Islet precursor cell (in vitro differentiated cells): ENCODE measurements at places on chromosomes 2 and 18.

GRCh38 chr2:239279508-239280295 is 121.1 kb downstream of the HDAC4 start:
- no peak for DNase-seq

DNA sequence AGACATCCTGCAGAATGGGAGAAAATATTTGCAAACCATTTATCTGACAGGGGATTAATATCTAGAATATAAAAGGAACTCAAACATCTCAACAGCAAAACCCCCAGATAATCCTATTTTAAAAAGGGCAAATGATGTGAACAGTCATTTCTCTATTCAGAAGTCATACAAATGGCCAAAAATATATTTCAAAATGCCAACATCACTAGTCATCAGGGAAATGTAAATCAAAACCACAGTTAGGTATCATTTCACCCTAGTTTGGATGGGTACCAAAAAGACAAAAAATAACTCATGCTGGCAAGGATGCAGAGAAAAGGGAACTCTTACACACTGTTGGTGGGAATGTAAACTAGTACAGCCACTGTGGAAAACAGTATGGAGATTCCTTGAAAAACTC is 70.0 kb downstream of the TBR1 start:
- no peak for DNase-seq

DNA sequence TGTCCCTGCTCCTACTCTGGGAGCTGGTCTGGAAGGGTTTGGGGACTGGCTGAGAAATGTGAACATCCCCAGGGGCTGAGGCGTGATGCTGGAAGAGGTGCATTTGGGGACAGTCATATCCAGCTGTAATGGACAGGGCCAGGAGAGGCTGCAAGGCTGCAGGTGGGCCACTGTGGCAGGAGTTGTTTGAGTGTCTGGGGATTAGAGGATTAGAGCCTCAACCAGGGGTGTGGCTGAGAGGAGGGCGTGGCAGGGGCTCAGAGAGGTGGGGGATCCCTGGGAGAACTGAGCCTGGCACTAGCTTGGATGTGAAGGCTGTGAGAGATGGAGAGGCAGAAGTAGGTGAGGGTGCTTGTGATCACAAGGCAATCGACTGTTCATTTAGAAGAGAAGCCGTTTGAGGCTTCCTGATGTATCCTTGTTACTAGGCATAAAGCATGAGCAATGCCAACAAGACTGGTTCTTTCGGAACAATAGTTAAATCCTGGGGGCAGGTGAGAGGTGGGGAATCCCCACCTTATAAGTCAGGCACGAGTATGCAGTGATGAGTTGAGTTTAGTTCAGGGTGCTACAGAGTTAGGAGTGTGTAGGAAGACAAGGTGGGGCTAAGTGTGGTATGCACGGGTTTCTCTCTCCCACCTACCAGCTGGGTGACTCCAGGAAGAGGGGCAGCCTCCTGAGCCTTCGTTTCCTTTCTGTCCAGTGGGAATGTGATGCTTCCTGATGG is 31.9 kb downstream of the SH3RF3 start:
- DNase-seq, result no peak

DNA sequence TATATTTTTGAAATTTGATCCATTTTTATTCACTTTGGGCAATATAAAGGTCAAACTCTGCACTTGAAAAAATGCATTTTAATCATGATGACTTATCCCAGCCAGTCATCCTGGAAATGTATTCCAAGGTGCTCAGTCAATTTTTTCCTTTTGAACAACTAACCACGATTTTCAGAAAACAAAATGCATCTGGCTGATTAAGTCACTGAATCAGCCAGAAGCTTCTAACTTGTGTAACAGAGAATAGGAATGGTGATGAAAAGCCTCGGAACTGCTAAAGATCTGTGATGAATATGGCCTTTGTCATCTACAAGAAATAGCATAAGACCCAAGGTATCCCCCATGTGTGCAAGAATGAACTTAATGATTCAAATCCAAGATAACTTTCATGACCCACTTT is 572.7 kb downstream of the EPHA4 start:
- no peak for DNase-seq
